ENCODE measurements at places on chromosomes 6 and 20.
A peak's percentile ranks its signal among the peaks of the same experiment; 100 is the strongest.

GRCh38 chr20:23318347-23318746 is 32.2 kb upstream of the NXT1 start:
- H3K27ac ChIP-seq = no peak overlapping the region
- H3K36me3 ChIP-seq = no peaks in the 10 kb centered on the region
- H3K4me1 ChIP-seq = no peaks in the 10 kb centered on the region
- H3K4me3 ChIP-seq = no peak overlapping the region
- H3K27me3 ChIP-seq = peaks cover 2% of the 10 kb centered on the region
- no peak for DNase-seq

GRCh38 chr6:25504661-25505060 is 147.4 kb upstream of the SCGN start:
- no peaks in the 10 kb centered on the region for H3K4me1 ChIP-seq
- H3K27ac ChIP-seq = no peak overlapping the region
- H3K27me3 ChIP-seq = no peaks in the 10 kb centered on the region
- no peak overlapping the region for H3K4me3 ChIP-seq
- no peak for DNase-seq
- H3K36me3 ChIP-seq = no peaks in the 10 kb centered on the region

DNA sequence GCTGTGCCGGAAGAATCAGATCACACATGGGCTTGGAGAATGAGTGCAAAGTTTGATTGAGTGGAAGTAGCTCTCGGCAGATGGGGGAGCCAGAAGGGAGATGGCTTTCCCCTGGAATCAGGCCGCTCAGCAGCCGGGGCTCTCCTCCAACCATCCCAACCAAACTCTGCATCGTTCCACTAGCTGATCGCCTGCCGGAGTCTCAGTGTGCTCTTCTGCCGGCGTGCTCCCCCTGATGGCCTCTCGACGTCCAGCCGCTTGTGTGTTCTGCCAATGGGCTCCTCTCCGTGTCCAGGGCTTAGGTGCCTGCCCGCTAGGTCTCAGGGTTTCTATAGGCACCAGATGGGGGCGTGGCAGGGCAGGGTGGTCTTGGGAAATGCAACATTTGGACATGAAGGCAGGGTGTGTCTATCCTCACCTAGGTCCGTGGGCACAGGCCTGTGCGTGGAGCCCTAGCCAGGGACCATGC is 4.9 kb upstream of the BIRC7 start:
- H3K4me1 ChIP-seq = peaks cover 2% of the 10 kb centered on the region
- no peak overlapping the region for H3K27ac ChIP-seq
- no peak overlapping the region for H3K4me3 ChIP-seq
- DNase-seq = peak; percentile 42

- H3K27me3 ChIP-seq = no peaks in the 10 kb centered on the region
- no peak for DNase-seq
- H3K27ac ChIP-seq = no peak overlapping the region
- H3K4me3 ChIP-seq = no peak overlapping the region
- no peaks in the 10 kb centered on the region for H3K36me3 ChIP-seq
Observed at GRCh38 chr6:64145658-64146057, 510.1 kb downstream of the PHF3 start.

DNA sequence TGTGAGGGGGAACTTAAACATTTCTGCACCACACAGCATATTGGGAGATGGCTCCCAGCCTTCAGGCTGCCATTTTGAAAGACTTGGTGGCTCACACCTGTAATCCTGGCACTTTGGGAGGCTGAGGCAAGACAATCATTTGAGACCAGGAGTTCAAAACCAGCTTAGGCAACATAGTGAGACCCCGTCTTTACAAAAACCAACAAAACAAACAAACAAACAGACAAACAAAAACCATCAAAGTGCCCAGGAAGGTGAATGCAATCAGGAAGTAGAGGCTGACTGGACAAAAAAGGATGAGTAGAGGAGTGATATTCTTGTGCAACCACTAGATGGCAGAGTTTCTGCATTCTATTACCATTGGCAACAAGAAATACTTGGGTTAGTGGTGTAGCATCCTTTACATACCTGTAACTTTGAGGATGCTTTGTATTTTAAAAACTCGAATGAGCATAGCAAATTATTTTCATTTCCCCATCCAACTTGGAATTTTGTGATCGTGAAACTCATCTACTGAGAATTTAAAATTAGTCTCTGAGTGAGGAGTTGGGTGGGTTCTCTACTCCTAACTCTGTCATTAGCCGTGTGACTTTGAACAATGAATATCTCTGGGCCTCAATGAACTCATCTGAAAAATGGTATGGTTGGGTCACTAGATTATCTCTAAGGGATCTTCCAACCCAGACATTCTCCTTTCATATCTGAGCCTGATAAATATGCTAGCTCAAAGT is 84.4 kb downstream of the CRYBG1 start:
- H3K4me1 ChIP-seq = peaks cover 19% of the 10 kb centered on the region
- H3K4me3 ChIP-seq = no peak overlapping the region
- H3K27me3 ChIP-seq = peaks cover 25% of the 10 kb centered on the region
- no peak overlapping the region for H3K27ac ChIP-seq

DNA sequence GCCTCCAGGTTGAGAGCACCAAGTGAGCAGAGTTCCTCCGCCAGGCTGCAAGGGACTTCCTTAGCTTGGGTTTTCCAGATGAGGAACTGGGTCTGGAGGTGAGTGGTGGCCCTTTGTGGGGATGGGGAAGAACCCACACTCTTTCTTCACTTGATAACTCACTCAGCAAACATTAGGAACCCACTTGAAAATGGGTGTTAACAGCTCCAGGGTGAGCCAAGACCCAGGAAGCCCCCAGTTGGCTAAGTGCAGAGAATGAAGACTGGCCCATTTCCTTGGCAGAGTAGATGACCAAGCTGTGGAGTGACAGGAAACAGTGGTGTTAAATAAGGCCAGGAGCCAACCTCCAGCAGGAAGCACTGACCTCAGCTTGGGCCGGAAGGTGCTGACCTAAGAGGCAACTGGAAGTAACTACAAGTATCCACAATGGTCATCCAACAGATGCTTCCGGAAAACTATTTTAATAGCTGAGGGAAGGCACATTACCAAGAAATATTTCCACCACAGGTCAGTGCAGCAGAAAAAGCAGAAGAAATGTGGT is 22.7 kb downstream of the MRPL14 start:
- no peak overlapping the region for H3K4me3 ChIP-seq
- no peak for DNase-seq
- no peak overlapping the region for H3K27ac ChIP-seq
- H3K4me1 ChIP-seq = no peaks in the 10 kb centered on the region

GRCh38 chr6:20459682-20460081 is 58.0 kb downstream of the E2F3 start:
- no peaks in the 10 kb centered on the region for H3K27me3 ChIP-seq
- H3K4me3 ChIP-seq = no peak overlapping the region
- H3K36me3 ChIP-seq = peaks cover 19% of the 10 kb centered on the region
- no peak for DNase-seq

- DNase-seq = no peak
- no peaks in the 10 kb centered on the region for H3K36me3 ChIP-seq
- H3K27me3 ChIP-seq = no peaks in the 10 kb centered on the region
- no peak overlapping the region for H3K4me3 ChIP-seq
- no peak overlapping the region for H3K27ac ChIP-seq
- no peaks in the 10 kb centered on the region for H3K4me1 ChIP-seq
Observed at GRCh38 chr6:170446841-170447560, 106.1 kb downstream of the PSMB1 start.

- no peaks in the 10 kb centered on the region for H3K36me3 ChIP-seq
- no peaks in the 10 kb centered on the region for H3K27me3 ChIP-seq
- H3K4me3 ChIP-seq = no peak overlapping the region
- no peaks in the 10 kb centered on the region for H3K4me1 ChIP-seq
Observed at GRCh38 chr20:15185322-15185721, 847.9 kb upstream of the FLRT3 start.

GRCh38 chr6:104601721-104602120 is 258.0 kb downstream of the HACE1 start:
- no peak overlapping the region for H3K4me3 ChIP-seq
- no peaks in the 10 kb centered on the region for H3K36me3 ChIP-seq
- no peak for DNase-seq
- H3K4me1 ChIP-seq = peaks cover 17% of the 10 kb centered on the region
- H3K27ac ChIP-seq = no peak overlapping the region
- H3K27me3 ChIP-seq = no peaks in the 10 kb centered on the region

DNA sequence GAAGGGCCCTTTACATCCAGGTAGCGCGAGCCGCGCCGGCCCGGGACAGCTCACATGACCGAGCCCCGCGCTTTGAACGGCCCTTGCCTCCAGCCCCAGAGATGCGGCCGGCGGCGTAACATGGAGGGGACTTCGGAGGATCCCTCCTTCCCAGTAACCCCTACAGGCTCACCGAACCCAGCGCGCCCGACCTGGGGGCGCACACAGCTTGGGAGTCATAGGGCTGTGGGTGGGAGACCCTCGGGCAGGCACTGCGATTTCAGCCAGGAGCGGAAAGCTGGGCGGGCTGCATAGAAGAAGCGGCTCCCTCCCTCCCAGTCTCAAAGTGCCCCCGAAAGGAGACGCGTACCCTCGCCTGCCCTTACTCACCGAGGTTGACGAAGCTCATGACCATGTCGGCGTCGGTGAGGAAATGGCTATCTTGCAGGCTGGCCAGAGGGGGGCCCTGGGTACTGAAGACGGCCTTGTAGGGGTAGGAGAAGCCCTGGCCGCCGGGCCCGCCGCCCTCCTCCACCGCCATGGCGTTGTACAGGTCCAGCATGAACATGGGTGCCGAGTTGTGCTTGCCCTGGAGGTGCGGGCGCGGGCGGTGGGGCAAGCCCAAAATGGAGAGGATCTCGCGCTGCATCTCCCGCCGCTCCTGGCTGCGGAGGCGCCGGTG is 975 bp downstream of the BMP7 start:
- no peak overlapping the region for H3K27ac ChIP-seq
- H3K27me3 ChIP-seq = peaks cover 66% of the 10 kb centered on the region
- H3K36me3 ChIP-seq = no peaks in the 10 kb centered on the region

- H3K4me3 ChIP-seq = no peak overlapping the region
- no peaks in the 10 kb centered on the region for H3K36me3 ChIP-seq
- no peaks in the 10 kb centered on the region for H3K27me3 ChIP-seq
- no peak overlapping the region for H3K27ac ChIP-seq
Observed at GRCh38 chr6:121042766-121043165, 291.5 kb downstream of the TBC1D32 start.

- H3K4me1 ChIP-seq = peaks cover 25% of the 10 kb centered on the region
- no peak for DNase-seq
- H3K27me3 ChIP-seq = no peaks in the 10 kb centered on the region
- H3K27ac ChIP-seq = peak overlapping the region; percentile 100
Observed at GRCh38 chr20:58651559-58651945, 469 bp downstream of the STX16 start.

DNA sequence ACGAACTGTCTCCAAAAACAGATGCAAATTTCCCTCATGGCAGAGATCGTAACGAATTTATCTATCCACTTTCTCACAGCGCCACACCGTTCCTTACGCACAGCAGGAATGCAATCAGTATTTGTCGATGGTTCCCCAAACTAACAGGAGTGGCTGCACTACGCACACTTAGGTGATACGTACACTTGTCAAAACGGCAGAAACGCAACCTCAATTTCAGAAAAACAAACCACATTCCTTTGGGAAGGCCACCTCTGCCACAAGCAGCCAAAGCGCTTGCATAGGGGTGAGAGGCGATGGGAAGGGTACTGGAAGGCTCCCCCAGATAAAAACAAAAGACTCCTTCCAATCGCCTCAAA is 638 bp downstream of the MDN1 start:
- H3K27ac ChIP-seq = peak overlapping the region; percentile 96
- peak; percentile 28 for DNase-seq
- H3K36me3 ChIP-seq = peaks cover 6% of the 10 kb centered on the region
- no peaks in the 10 kb centered on the region for H3K27me3 ChIP-seq
- H3K4me3 ChIP-seq = peak overlapping the region; percentile 81
- peaks cover 25% of the 10 kb centered on the region for H3K4me1 ChIP-seq

DNA sequence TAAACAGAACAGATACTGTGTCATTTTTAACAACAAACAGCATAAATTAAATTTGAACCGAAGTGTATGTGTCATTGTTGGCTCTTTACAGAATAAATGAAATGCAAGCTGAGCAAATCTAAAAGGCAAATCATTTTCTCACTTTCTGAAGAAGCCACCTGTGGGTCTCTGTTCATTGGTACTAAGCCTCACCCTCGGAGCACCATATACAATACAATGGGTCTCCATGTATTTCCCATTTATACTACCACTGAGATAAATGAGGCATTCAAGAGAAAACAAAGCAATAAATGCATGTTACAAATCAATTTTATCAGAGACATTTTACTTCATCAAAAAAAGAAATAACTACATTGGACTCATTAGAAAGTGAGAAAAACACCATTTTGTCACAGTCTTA is 38.9 kb upstream of the HIVEP1 start:
- no peak overlapping the region for H3K4me3 ChIP-seq
- H3K27me3 ChIP-seq = no peaks in the 10 kb centered on the region
- DNase-seq = no peak

GRCh38 chr20:41615110-41615509 is 3.1 kb downstream of the CHD6 start:
- no peaks in the 10 kb centered on the region for H3K27me3 ChIP-seq
- H3K4me1 ChIP-seq = peaks cover 52% of the 10 kb centered on the region
- H3K36me3 ChIP-seq = no peaks in the 10 kb centered on the region
- no peak overlapping the region for H3K4me3 ChIP-seq
- no peak for DNase-seq

GRCh38 chr6:126252154-126252553 is 87.8 kb upstream of the CENPW start:
- no peaks in the 10 kb centered on the region for H3K36me3 ChIP-seq
- H3K4me3 ChIP-seq = no peak overlapping the region
- peak; percentile 6 for DNase-seq
- H3K27me3 ChIP-seq = no peaks in the 10 kb centered on the region
- no peaks in the 10 kb centered on the region for H3K4me1 ChIP-seq

DNA sequence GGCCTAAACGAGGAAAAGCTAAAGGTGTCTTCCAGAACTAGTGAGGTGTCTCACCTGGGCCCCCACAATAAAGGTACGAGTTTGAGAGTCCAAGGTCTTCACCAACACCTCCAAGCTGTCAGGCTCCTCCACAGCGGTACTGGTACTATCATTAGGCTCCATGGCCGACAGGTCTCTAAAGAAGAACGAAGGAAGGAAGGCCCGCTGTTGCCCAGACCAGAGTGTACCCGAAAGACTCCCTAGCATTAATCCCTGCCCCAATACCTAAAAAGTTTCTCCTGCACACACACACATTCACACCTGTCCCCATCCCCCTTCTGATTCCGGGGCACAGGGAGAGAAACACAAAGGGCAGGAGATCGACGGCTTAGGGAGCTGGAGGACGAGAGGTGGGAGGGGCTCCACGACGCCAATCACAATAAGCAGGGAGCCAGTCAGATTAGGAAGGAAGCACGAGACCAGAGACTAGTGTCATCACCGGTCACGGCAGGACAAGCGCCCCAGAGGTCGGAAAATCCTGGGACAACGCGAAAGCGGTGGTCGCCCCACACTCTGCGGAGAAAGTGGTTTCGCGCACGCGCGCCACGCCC is 764 bp downstream of the BAG6 start:
- peak overlapping the region; percentile 88 for H3K4me3 ChIP-seq
- no peaks in the 10 kb centered on the region for H3K27me3 ChIP-seq
- H3K27ac ChIP-seq = peak overlapping the region; percentile 96

GRCh38 chr6:33695451-33695887 is 16.0 kb downstream of the UQCC2 start:
- peak overlapping the region; percentile 90 for H3K27ac ChIP-seq
- peaks cover 89% of the 10 kb centered on the region for H3K4me1 ChIP-seq
- H3K27me3 ChIP-seq = no peaks in the 10 kb centered on the region
- peaks cover 65% of the 10 kb centered on the region for H3K36me3 ChIP-seq
- no peak overlapping the region for H3K4me3 ChIP-seq

GRCh38 chr20:46709459-46710152 is at the start of gene SLC2A10:
Gene SLC2A10, plus strand, starts transcription at chr20:46709649. Its CDS starts 88 bp downstream, at chr20:46709737.
- H3K27ac ChIP-seq = no peak within 1 kb of the TSS
- H3K36me3 ChIP-seq = no peaks in the 10 kb centered on the region
- H3K4me1 ChIP-seq = peaks cover 11% of the 10 kb centered on the region
- H3K27me3 ChIP-seq = peaks cover 62% of the 10 kb centered on the region

- no peaks in the 10 kb centered on the region for H3K36me3 ChIP-seq
- H3K27ac ChIP-seq = no peak overlapping the region
- H3K27me3 ChIP-seq = peaks cover 51% of the 10 kb centered on the region
- no peak for DNase-seq
- H3K4me1 ChIP-seq = peaks cover 10% of the 10 kb centered on the region
Observed at GRCh38 chr20:47784599-47785310, 526 bp downstream of the SULF2 start.
